ENCODE measurements at places on chromosomes 1 and 21.

- no peak overlapping the region for H3K4me3 ChIP-seq
- peaks cover 17% of the 10 kb centered on the region for H3K27me3 ChIP-seq
- peak; percentile 88 for DNase-seq
- peaks cover 5% of the 10 kb centered on the region for H3K4me1 ChIP-seq
- H3K36me3 ChIP-seq, result no peaks in the 10 kb centered on the region
These were observed 4.5 kb downstream of the KCNJ9 start for GRCh38 chr1:160085686-160086455.

GRCh38 chr1:87356591-87356990, 27.9 kb downstream of the LMO4 start:
- no peaks in the 10 kb centered on the region for H3K27me3 ChIP-seq
- H3K27ac ChIP-seq, result no peak overlapping the region
- H3K36me3 ChIP-seq, result no peaks in the 10 kb centered on the region
- DNase-seq, result no peak
- no peak overlapping the region for H3K4me3 ChIP-seq

DNA sequence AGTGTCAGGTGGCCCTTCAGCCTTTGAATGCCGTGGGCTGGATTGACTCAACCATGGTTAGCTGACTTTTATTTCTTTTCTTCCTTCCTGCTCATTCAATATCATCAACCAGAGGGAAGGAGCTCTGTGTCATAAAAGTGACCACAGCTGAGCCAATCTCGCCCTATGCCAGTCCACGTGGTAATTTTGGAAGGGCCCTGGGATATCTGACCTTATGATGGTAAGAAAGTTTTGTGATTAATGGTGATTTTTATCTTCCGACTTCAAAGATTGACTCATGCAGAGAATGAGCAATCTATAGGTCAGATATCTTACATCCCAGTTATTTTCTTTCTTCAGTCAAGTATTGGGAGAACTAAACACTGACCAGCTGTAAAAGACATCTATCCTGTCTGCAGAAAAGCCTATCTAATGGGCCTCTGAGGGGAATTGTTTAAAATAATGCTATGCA, 170.3 kb downstream of the ZC3H11B start:
- no peaks in the 10 kb centered on the region for H3K36me3 ChIP-seq
- H3K27me3 ChIP-seq, result no peaks in the 10 kb centered on the region
- no peaks in the 10 kb centered on the region for H3K4me1 ChIP-seq
- no peak for DNase-seq

- DNase-seq, result no peak
- H3K4me3 ChIP-seq, result no peak overlapping the region
- H3K27me3 ChIP-seq, result no peaks in the 10 kb centered on the region
- no peak overlapping the region for H3K27ac ChIP-seq
- H3K4me1 ChIP-seq, result no peaks in the 10 kb centered on the region
These were observed 26.7 kb upstream of the NGF start for GRCh38 chr1:115364780-115365155.

DNA sequence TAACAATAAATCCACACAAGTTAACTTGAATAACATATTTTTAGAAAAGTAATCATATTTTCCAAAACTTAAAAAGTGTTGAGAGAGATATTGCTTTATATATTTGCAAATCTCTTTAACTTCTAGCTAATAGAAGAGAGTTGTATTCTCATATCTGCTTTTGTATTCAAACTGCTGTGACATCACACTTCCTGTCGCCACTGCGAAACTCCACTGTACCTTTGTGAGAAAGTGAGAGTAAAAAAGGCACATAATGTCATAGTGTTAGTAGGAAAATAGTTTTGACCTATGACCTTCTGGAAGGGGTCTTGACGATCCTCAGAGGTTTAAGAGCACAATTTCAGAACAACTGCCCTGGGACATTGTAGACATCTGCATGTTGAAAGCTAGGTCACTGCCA, 21.6 kb downstream of the AK5 start:
- peaks cover 39% of the 10 kb centered on the region for H3K4me1 ChIP-seq
- peak overlapping the region; percentile 63 for H3K27ac ChIP-seq
- H3K36me3 ChIP-seq, result peaks cover 9% of the 10 kb centered on the region
- H3K4me3 ChIP-seq, result no peak overlapping the region
